Kidney (tissue), 22 donors: ENCODE measurements at places on chromosomes 3 and 15. TPM values are rescaled to one million over a fixed set of nuclear protein-coding genes. Genes with fewer than 3 reads are reported as not detected.

Gene ALDH1A2
- total RNA-seq: 113 TPM

Gene NEO1
- 43.3 TPM for total RNA-seq

Gene ERC2
- 3.8 TPM for total RNA-seq

GRCh38 chr3:118628704-118629341 is 405.8 kb downstream of the IGSF11 start:
- H3K4me3 ChIP-seq: no peak overlapping the region
- H3K36me3 ChIP-seq: no peaks in the 10 kb centered on the region
- peak; percentile 87 for DNase-seq
- H3K27me3 ChIP-seq: no peaks in the 10 kb centered on the region
- H3K4me1 ChIP-seq: no peaks in the 10 kb centered on the region

- H3K27me3 ChIP-seq: no peaks in the 10 kb centered on the region
- H3K36me3 ChIP-seq: no peaks in the 10 kb centered on the region
- no peak overlapping the region for H3K4me3 ChIP-seq
- no peak for DNase-seq
- H3K4me1 ChIP-seq: no peaks in the 10 kb centered on the region
- no peak overlapping the region for H3K27ac ChIP-seq
Measured at GRCh38 chr3:168628549-168628948, 532.8 kb upstream of the GOLIM4 start.

DNA sequence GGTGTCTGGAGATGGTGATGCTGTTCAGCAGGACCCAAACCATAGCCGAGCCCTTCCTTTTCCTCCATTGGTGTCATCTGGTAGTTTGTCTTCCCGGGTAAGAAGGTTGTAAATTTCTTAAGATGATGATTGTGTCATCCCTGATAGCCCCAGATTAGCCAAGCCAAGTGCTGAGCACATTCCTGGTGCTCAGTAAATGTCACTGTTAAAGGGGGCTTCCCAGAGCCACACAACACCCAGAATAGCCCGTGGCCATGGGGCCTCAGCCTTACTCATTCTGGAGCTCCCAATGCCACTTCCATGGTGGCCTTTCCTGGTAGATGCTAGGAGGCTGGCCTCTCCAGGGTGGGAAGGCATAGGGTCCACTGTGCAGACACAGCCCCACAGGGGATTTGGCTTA is 4.6 kb upstream of the PLA2G4B start:
- no peaks in the 10 kb centered on the region for H3K27me3 ChIP-seq
- no peak overlapping the region for H3K4me3 ChIP-seq
- no peak for DNase-seq
- H3K4me1 ChIP-seq: peaks cover under 1% of the 10 kb centered on the region

DNA sequence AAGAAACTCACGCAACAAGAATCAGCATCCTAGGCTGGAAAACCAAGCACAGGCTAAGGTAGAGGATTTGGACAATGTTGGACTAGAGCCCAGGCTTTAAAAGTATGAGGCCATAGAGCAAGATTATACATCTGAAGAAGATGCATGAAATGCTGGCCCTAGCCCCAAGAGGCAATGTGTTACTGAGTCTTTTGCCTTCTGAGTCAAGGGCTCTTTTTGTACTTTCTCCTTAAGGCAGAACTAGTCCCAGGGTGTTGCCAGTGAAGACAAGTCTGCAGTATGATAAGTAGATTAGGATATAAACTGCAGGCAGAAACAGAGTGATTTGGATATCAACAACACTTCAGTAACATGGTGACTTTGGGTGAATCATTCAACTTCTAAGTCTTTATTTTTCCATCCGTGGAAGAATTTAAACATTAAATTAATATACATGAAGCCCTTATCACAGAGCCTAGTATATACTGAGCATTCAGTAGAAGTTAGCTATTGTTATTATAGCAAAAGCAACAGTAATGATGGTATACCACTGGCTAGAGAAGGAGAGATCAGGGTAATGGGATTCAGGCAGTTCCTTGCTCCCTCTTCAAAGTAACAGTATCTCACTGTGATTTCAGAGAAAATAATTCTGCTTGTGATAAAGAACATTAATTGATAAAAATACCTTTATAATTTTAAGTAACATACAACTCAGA is 99.9 kb upstream of the MLF1 start:
- H3K27ac ChIP-seq: no peak overlapping the region
- no peaks in the 10 kb centered on the region for H3K36me3 ChIP-seq
- H3K27me3 ChIP-seq: no peaks in the 10 kb centered on the region
- H3K4me1 ChIP-seq: no peaks in the 10 kb centered on the region
- H3K4me3 ChIP-seq: no peak overlapping the region

DNA sequence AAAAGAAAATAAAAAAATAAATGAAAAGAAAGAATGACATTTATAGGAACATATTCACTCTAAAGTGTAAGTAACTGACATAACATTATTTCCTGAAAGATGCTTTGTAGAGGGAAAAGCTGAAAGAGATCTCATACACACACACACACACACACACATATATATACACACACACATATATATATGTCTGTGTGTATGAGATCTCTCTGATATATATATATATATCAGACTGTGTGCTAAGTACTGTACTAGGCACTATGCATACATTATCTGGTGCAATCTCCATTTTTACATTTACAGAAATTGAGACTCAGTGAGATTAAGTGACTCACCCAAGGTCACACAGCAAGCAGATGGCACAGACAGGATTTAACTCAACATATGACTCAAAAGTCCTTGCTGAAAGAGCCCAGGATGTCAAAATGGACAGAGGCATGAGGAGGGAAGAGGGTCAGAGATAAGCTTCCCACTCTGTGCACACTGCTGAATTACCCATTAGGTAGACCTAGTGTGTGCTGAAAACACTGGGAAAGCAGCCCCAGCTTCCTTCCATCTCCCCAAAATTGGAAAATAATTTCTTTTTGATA is 15.0 kb downstream of the BHLHE40 start:
- peaks cover 4% of the 10 kb centered on the region for H3K4me1 ChIP-seq
- H3K27ac ChIP-seq: no peak overlapping the region
- no peak overlapping the region for H3K4me3 ChIP-seq
- DNase-seq: peak; percentile 25

DNA sequence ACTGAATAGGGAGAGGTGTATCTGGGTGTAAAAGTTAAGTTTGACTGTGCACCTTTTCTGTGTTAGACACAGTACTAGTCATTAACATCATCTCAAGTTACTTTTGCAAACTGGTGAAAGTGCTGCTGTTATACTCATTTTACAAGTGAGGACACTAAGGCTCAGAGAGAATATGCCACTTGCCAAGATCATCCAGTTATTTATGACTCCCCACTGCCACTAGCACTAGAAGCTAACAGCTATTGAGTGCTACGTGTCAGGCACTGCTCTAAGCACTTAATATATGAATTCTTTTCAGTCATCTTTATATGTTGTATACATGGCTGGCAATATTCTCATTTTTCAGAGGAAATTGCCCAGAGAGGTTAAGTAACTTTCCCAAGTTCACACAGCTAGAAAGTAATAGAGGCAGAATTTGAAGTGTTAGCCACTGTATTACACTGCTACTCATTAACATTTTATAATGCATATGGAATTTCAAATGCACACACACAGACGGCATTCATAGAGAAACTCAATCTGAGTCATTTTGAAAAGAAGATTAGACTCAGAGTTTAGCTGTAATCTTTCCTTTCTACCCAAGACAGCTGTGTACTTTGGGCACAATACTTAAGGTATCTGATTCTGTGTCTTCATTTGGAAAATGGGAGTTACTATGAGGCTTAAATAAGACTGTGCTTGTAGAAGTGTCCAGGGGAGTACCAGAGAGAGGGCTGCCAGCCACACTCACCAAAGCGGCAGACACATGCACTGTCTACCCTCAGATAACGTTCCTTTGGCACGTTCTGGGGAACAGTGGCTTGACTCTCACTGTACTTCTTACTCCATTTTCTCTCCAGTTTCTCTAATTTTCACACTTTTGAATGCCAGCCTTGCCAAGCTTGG is 1.3 kb upstream of the MASP1 start:
- H3K27me3 ChIP-seq: no peaks in the 10 kb centered on the region
- no peak overlapping the region for H3K4me3 ChIP-seq
- H3K27ac ChIP-seq: peak overlapping the region; percentile 3
- DNase-seq: no peak
- no peaks in the 10 kb centered on the region for H3K36me3 ChIP-seq
